ENCODE measurements at places on chromosomes 11 and 22. TPM values are rescaled to one million over a fixed set of nuclear protein-coding genes. Genes with fewer than 3 reads are reported as not detected.

DNA sequence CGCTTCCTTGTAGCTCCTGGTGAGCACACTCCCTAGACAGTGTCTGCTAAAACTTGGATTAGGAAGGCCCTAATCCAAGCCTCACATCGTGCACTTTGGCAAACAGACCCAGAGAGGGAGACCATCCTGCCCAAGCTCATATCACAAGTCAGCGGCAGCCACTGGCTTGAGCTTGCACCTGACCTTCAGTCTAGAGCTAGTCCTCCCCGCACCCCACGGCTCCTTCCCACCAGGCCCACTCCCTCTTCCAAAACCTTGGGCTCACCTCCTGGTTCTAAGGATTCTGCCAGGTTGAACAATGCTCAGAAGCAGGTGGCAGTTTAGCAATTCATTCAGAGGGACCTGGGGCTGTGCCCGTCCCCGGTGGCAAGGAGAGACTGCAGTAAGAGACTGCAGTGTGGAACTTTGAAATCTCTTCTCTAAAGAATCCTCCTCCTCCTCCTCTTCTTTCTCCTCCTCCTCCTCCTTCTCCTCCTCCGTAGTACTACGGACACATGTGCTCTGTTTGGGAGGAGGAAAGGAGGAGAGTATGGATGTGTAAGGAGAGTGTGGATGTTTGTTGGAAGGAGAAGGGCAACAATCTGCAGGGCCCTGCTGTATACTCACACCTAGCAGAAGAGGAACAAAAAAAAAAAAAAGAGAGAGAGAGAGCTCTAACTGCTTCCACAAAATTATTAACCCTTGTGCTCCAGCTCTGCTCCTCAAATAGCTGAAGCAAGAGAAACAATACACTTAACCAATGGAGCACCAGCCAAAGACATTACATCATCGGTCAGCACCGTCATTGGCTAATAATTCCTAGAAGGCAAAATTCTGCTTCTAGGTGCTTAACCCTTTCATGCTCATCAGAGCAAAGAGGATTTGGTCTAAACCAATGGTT, 6.0 kb downstream of the SYN3 start:
- DNase-seq, result no peak

DNA sequence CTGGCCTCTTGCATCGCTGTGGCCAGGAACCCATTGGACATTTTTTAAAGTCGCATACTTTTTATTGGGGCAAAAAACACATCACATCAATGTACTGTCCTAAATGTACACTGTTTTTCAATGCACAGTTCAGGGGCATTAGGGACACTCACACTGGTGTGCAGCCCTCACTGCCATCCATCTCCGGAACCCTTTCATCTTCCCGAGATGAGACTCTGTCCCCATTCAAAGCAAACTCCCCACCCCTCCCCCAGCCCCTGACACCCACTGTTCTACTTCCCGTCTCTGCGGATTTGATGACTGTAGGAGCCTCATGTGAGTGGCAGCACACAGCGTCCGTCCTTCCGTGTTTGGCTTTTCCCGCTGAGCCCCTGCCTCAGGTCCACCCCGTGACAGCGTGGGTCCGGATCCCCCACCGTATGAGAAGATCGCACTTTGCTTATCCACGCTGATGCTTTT, 41.8 kb upstream of the TH start:
- DNase-seq, result no peak

- no peak for DNase-seq
These were observed 4.2 kb upstream of the RASGRP2 start for GRCh38 chr11:64747961-64748665.

DNA sequence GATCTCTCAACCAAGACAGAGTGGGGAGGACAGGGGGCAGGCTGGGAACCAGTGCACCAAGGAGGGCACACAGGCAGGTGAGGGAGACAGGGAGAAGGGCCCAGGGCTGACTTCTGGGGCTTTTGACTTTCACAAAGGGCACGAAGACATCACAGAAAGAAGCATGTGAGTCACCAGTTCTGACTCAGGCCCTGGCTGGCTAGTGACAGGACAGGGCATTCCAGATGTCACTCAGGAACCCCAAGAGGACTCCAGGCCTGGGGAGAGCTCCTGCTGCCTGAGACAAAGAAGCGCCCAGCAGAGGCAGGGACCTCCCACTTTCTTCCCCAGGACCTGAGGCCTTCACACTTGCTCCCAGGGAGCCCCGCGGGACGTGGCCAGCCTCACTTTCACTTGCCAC, 497.2 kb downstream of the BUD13 start:
- no peak for DNase-seq

DNA sequence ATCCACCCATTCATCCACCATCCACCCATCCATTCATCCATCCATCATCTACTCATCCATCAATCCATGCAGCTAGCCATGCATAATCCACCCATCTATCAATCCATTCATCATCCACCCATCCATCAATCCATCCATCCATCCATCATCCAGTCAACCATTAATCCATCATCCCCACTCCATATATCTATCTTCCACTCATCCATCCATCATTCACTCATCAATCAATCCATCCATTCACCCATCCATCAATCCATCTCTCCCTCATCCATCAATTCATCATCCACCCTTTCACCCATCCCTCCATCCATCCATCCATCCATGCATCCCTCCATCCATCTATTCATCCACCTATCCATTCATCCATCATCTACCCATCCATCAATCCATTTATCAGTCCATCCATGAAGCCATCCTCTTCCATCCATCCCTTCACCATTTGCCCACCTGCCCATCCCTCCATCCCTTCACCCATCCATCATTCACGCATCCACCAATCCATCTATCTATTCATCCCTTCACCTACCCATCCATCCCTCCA, 689.4 kb downstream of the BRD1 start:
- DNase-seq, result no peak

DNA sequence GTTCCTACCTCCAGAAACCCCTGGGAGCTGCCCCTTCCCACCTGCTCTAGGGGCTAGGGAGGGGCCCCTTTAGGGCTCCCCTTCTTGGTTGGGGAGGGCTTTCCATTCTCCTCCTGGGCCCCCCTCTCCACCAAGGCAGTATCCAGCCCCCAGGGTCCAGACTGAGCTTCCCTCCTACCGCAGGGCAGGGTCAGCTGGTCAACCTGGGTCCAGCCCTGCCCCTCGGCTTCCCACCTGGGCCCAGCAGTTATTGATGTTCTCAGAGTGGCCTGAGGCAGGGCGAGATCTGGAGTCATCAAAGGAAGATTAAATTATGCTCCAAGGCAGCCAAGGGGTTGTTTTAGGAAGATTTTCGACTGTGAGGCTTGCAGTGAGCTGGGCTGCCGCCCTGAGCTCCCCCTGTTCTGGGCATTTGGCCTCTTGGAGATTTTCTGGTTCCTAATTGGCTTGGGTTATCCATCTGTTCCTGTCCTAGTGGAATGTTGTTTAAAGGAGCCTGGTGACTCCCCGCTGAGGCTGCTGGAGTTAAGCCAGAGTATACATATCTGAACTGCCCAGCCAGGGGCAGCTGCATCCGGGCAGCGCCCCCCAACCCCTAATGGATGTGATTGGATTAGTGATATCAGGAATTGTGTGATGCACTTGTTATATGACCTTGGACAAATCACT, 1.8 kb upstream of the SLC22A8 start:
- DNase-seq, result no peak

- no peak for DNase-seq
These were observed 32.5 kb downstream of the PLEKHA7 start for GRCh38 chr11:16981651-16982194.

- DNase-seq, result no peak
These were observed 26.7 kb upstream of the PICK1 start for GRCh38 chr22:38030311-38031133.

Gene C11orf16
- not detected for polyA plus RNA-seq

Gene HEPN1
- not detected for polyA plus RNA-seq

All from CD8-positive, alpha-beta memory T cell (primary cell).